ENCODE measurements at places on chromosomes 6 and 20.
A peak's percentile ranks its signal among the peaks of the same experiment; 100 is the strongest.

- no peak for DNase-seq
Measured at GRCh38 chr6:12467706-12468670, 177.8 kb downstream of the EDN1 start.

DNA sequence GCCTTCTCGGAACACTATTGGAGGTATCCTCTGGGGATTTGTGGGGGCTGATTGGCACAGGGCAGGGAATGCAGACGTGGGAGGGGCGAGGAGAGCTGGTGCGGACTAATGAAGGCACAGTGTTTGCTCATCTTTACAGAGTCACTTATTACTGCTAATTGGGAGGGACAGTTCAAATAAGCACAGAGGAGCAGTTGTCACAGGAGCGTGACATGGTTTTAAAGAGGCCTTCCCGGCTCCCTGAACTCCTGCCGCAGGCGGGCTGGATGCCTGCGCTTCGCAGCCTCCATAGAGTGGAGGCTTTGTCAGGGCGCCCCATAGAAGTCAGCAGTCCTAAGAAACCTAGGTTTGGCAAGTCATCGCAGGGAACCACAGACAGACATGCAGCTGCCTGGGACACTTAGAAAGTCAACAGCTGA is 149.6 kb downstream of the LINC00237 start:
- DNase-seq, result no peak

DNA sequence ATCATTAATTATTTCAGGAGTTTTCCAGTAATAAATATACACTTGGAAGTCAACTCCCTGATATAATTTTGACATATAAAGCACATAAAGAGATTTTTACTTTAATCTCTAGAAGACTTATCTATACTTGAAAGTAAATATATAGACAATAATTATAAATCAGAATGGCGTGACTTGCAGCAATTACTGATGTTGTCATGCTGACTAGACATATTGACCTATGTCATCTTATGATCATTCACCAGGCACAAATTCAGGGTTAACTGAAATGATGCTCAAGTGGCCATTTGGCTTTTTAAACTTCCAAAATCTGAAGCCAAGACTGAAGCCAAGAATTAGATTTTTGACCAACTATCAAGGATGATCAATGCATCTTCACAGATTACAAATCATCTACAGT is 192.2 kb downstream of the MCHR2 start:
- DNase-seq, result no peak

DNA sequence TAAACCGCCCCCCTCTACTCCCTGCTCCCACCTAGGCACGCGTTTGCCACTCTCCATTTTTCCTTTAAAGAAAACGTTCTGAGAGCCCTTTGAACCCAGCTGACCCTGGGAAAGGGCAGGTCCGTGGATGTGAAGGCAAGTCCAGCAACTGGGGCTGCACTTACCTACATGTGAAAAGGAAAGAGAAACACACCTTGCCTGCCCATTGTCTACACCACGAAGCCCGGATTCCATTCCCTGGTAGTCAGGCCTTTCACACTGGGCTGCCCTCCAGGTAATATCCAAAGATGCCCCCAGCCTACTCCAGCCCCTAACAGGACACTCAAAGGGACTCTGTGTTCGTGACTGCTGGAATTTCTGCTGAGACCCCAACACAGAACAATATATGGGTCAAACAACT is 94.4 kb downstream of the CD83 start:
- DNase-seq, result no peak

DNA sequence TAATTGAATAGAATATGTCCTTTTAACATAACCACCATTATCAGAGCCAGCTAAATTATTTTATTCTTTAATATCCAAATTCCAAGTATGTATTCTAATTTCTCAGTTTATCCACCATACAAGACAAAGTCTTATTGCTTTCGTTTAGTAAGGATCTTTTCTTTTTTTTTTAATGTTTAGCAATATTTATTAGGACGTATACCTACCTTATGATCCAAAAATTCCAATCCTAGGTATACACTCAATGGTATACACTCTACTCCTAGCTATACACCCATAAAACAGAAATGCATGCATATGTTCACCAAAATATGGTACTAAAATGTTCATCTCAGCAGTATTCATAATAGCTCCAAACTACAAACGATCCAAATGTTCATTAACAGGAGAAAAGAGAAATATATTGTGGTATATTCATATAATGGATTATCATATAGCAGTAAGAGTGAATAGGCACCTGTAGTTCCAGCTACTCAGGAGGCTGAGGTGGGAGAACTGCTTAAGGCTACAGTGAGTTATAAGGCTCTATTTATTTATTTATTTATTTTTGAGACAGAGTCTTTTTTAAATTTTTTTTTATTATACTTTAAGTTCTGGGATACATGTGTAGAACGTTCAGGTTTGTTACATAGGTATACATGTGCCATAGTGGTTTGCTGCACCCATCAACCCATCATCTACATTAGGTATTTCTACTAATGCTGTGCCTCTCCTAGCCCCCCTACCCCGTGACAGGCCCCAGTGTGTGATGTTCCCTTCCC is 17.3 kb downstream of the TNFAIP3 start:
- no peak for DNase-seq

DNA sequence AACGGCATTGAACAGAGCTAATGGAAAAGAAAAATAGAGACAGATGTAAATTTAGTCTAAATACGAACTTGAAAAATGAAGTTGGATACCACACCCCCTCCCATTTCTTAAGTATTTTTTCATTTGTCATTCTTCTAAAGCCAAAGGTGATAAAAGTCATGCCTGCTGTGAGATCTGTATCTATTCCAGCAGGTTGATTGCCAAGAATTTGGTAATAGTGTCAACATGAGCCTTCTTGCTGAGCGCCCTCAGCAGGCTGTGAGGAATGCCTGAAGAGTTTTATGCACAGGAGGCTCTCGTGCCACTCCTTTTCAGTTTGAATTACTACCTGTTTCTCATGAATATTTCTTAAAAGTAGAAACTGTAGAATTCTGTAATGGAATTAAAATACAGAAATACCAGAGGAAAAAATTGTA is 165.4 kb downstream of the QKI start:
- no peak for DNase-seq

DNA sequence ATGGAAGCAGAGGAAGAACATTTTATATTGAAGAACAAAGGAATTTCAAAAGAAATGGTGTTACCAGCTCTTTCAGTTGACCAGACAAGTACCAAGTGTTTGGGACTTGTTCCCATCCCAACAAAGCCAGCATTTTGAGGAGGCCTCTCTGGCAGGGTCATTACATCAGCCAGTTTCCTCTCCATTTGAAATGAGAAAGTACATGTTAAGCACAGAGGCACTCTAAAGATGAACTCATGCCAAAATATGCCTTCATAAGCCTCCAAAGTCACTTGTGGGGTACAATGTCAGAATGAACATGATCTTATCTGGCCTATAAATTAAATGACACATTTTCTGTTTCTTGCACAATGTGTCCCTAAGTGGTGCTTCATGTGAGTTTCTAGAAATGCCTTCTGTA is 223.9 kb downstream of the PRL start:
- peak; percentile 42 for DNase-seq

GRCh38 chr6:168093634-168094033 is 14.6 kb upstream of the FRMD1 start:
- no peak for DNase-seq

- DNase-seq, result no peak
Measured at GRCh38 chr6:122666418-122666817, 56.2 kb downstream of the PKIB start.

GRCh38 chr6:82872185-82872584 is 193.5 kb downstream of the UBE3D start:
- no peak for DNase-seq

- DNase-seq, result no peak
Measured at GRCh38 chr6:56900784-56901183, 54.1 kb upstream of the BEND6 start.

- peak; percentile 68 for DNase-seq
Measured at GRCh38 chr6:15401769-15402250, 155.9 kb downstream of the JARID2 start.

GRCh38 chr20:22473293-22473692 is 111.1 kb downstream of the FOXA2 start:
- DNase-seq, result no peak

DNA sequence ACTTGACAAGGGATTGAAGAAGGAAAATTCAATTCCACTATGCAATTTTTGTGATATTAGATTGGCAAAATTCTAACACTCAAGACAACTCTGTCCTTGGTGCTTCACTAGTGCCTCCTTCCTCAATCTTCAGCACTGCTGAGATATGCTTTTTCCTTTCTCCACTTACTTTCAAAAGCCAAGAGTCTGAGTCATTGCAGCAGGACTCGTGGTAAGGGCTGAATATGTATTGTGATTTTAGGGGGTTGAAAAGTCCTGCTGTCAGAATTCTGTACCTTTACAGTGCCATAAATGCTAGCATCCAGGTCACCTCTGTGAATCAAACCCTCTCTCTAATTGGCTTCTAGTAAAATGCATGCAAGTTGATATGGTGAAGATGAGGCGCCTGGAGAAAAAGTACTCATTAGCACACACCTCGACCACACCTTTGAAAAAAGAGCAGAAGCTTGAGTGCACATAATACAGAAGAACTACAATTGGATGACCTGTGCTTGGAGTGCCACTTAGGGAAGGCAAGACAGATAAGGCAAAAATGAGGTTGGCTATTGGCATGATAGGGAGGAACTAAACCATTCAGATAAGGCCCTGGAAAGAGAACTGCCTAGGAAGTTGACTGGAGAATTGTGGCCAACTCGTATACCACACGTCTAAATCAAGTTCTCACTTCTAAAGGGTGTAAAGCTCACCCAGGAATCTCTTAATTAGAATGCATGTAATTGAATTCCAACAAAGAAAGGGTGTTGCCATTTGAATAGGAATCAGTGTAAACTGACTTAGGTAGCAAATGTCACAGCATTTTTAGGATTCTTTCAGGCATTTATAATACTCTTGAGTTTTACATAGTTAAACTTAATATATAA is 43.6 kb upstream of the FAM83B start:
- DNase-seq, result peak; percentile 63

DNA sequence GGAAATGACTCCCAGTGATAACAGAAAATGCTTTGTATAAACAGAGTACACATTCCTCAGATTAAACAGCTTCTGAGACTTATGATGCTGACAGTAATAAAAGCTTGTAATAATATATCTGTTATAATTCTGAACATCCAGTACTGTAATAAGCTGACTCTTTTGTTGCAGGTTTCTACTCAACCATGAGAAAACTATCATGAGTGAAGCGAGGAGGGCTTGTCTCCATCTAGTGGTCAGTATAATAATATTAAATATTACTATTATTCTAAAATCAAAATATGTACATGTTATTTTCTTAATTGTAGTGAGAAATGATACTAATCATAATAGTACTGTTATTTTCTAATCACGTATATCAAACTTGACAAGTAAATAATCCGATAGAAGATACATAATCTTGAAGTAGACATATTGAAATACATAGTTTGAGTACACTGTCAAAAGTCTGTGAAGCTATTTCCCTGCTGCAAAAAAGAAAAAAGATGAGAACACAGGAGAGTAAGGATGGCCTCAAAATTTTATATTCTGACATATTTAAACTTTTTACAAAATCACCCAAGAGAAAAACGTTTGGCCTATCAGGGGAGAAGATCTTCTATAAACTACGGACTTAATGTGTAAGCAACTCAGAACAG is 183.1 kb downstream of the MOXD1 start:
- peak; percentile 39 for DNase-seq

GRCh38 chr6:97293198-97293696 is 10.2 kb upstream of the MMS22L start:
- no peak for DNase-seq

DNA sequence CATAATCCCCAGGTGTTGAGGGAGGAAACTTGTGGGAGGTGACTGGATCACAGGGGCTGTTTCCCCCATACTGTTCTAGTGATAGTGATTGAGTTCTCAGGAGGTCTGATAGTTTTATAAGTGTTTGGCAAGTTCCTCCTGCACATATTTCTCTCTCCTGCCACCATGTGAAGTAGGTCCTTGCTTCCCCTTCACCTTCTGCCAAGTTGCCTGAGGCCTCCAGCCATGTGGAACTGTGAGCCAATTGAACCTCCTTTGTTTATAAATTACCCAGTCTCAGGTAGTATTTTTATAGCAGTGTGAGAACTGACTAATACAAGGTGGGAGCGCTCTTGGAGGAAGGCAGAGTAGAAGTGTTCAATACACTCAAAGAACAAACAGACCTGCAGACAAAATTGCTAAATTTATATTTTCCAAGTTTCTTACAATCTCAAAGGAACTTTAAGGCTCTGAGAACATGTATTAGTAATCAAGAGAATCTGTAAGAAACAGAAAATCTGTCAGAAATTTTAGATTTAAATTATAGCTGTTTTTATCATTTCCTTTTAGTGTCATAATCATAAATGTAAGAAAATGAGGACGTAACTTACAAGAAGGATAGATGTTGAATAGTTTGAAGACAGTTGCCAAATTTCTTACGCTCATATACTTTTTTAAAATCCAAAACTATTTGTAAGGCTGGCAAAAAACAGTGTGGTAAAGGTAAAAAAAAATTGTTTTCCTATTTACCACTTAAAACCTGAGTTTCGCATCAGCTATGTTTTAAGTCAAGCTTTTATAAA is 77.7 kb downstream of the ASCC3 start:
- peak; percentile 31 for DNase-seq

GRCh38 chr6:24916496-24916895 is 19.3 kb downstream of the RIPOR2 start:
- peak; percentile 71 for DNase-seq

GRCh38 chr6:142707255-142707654 is 237.7 kb downstream of the HIVEP2 start:
- no peak for DNase-seq

- peak; percentile 89 for DNase-seq
Measured at GRCh38 chr6:13044390-13044789, 283.9 kb downstream of the TBC1D7 start.

- DNase-seq, result no peak
Measured at GRCh38 chr6:6842291-6842690, 253.8 kb downstream of the LY86 start.
